Cardiac muscle cell (in vitro differentiated cells and primary cell): ENCODE measurements at places on chromosomes 1 and 21. TPM values are rescaled to one million over a fixed set of nuclear protein-coding genes. Genes with fewer than 3 reads are reported as not detected.

GRCh38 chr1:153929981-153930948 lies 7.5 kb upstream of the GATAD2B start:
- no peak for DNase-seq
- no peak overlapping the region for H3K4me3 ChIP-seq
- no peaks in the 10 kb centered on the region for H3K4me1 ChIP-seq
- H3K27ac ChIP-seq = no peak overlapping the region
- H3K27me3 ChIP-seq = no peaks in the 10 kb centered on the region

INAVA gene
- 4.9 and 37.8 TPM in 2 replicates for total RNA-seq

DNA sequence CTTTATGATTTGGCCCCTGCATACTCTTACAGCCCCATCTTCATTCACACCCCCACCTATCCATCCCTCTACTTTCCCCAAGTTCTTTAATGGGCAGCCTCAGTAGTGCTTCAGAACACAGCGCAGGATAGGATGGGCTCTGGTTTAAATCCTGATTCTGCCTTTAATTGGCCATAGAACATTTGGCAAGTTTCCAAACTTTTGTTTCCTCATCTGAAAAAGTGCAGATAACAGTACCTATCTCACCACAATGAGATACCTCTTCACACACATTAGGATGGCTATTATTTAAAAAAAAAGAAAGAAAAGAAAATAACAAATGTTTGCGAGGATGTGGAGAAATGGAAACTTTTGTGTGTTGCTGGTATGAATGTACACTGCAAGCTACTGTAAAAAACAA lies 142.5 kb upstream of the VANGL1 start:
- no peaks in the 10 kb centered on the region for H3K36me3 ChIP-seq
- H3K4me1 ChIP-seq = no peaks in the 10 kb centered on the region
- DNase-seq = no peak
- H3K4me3 ChIP-seq = no peak overlapping the region

- DNase-seq = no peak
- no peak overlapping the region for H3K4me3 ChIP-seq
- H3K4me1 ChIP-seq = no peaks in the 10 kb centered on the region
These were observed 145.8 kb upstream of the ERRFI1 start for GRCh38 chr1:8171751-8172464.

DNA sequence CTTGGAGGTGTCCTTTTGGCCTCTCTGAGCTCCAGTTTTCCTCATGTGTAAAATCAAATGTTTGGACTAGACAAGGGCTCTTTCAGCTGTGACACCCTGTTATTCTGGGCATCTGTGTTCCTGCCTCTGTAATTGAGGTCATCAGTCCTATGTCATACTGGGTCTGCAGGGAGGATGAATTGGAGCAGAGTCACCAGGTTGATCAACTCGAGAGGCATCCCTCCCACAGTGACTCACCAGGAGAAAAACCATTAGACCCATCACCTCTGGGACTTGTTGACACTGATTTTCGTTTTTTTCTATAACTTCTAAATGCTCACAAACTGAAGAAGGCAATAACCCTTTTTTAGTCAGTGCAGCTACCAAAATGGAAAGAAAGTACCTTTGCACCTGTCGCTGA lies 82.2 kb downstream of the ST6GALNAC5 start:
- no peaks in the 10 kb centered on the region for H3K4me1 ChIP-seq
- no peak for DNase-seq
- H3K4me3 ChIP-seq = no peak overlapping the region
- H3K36me3 ChIP-seq = no peaks in the 10 kb centered on the region
- H3K27me3 ChIP-seq = no peaks in the 10 kb centered on the region

SDC3 gene
- total RNA-seq = 87.1 and 89.2 TPM in 2 replicates

- H3K27me3 ChIP-seq = no peaks in the 10 kb centered on the region
- H3K36me3 ChIP-seq = no peaks in the 10 kb centered on the region
- H3K27ac ChIP-seq = no peak overlapping the region
- H3K4me3 ChIP-seq = no peak overlapping the region
- peaks cover 6% of the 10 kb centered on the region for H3K4me1 ChIP-seq
These were observed 4.7 kb upstream of the TINAGL1 start for GRCh38 chr1:31571340-31572295.
